ENCODE measurements at places on chromosomes 5 and 9. TPM values are rescaled to one million over a fixed set of nuclear protein-coding genes. Genes with fewer than 3 reads are reported as not detected.

The FAM153A gene
- not detected for total RNA-seq

The C9orf153 gene
- 0.66 TPM for total RNA-seq

The SUSD3 gene
- not detected for total RNA-seq

GRCh38 chr5:62284946-62285891 lies 20.8 kb upstream of the KIF2A start:
- no peak for DNase-seq

- no peak for DNase-seq
These were observed 17.6 kb downstream of the DMXL1 start for GRCh38 chr5:119088438-119088837.

DNA sequence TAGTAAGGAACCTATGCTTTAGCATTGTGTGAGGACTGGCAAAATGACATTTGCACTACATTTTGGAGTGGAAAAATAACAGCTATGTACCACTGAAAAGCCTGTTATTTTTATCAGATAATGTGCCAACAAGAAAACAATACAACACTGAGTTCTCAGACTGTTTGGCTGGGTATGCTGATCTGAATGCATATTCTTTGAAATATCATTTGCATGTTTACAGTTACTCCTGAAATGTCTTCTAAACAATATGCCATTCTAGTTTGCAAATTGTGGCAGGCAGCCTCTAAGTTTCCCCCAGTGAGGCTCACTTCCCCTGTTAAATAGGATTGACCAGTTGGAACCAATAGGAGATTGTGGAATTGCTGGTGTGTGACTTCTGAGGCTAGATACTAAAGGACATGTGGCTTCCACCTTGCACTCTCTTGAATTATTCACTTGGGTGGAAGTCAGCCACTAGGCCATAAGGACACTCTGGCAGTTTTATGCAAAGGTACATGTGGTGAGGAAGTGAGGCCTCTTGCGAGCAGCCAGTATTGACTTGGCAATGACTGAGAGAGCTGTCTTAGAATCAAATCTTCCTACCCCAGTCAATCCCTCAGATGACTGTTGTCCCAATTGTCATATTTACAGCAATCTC lies 250.4 kb upstream of the PCSK5 start:
- DNase-seq, result no peak

DNA sequence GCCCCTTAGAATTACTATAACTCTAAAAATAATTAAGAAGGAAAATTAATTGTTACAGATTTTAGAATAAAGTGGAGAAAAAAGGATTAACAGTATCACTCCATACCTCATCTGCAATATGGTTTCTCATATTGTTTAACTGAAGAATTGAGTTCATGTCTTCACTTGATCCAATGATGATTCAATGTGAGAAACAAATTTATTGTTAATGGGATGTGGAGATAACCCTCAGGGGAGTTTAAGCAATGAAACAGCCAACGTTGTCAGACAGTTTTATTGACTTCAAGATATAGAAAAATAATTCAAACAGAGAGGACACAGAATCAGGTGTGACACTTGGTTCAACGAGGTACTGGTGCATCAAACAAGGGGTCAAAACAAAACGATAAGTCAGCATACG lies 665.2 kb upstream of the ACO1 start:
- DNase-seq, result no peak

- DNase-seq, result no peak
These were observed 207.3 kb downstream of the PARP8 start for GRCh38 chr5:50873595-50874277.

GRCh38 chr5:90408571-90409317 lies 812 bp downstream of the CETN3 start:
- DNase-seq, result no peak
